ENCODE measurements at places on chromosomes 7 and 10.

DNA sequence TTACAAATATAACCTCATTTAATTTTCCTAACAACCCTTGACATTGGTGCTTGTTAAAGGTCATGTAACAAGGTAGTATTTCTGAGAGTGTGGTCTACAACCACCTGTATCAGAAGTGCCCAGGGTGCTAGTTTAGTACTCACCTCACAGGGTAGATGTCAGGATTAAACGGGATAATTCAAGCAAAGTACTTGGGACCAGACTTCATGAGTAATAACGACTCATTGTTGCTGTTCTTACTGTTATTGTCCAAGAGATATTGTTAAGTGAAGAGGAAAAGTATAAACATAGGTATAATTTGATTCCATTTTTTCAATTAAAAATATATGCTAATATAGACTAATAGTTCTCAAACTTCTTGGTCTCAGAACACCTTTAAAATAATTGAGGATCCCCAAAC, 179.3 kb downstream of the WNT2 start:
- DNase-seq: no peak

DNA sequence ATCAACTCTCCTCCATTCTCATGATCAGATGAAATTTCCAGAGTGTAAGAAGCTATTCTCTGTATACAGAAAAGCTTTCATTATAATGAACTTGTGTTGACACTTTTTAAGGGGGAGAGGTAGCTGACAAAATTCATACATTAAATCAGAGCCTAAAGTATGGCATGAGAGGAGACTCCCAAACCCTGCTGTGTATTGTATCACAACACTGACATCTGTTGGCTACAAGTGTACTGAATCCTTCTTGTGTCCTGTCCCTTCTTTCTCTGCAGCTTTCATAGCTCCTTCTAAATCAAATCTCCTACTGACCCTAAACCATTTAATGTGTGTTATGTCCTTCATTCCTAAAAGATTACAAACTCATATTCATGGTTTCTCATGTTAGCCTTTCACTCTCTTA, 70.9 kb downstream of the GCC1 start:
- no peak for DNase-seq

DNA sequence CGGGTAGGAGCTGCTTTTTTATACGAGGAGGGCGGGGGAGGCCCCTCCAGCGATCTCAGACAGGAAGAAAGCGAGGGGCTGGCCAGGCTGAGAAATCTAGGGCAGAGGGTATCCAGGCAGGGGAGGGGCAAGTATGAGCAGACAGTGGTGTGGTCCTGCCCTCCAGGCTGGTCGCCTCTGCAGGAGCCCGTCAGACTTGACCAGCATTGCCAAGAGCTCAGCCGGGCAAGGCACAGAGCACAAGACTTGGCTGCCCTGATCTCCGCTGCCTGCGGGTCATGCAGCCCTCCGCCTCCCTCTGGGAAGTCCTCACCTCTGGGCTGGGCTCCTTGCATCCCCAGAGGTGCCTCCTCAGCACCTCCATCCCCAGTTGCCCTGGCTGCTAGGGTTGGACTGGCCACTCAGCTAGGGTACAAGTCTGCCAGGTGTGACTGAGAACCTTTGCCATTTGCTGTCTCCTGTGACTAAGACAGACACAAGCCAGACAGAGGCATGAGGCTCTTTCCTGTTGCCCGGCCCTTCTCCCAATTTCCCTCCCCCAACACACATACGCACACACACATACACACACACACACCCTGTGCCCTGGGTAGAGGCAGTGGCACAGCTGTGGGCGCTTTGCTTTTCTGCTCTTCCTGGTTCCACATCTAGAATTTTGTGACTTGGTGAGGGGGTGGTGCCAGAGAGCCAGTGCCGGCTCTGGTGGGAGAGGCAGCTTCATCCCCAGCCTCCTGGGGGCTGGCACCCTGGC, 59.1 kb upstream of the PPIF start:
- DNase-seq: no peak

DNA sequence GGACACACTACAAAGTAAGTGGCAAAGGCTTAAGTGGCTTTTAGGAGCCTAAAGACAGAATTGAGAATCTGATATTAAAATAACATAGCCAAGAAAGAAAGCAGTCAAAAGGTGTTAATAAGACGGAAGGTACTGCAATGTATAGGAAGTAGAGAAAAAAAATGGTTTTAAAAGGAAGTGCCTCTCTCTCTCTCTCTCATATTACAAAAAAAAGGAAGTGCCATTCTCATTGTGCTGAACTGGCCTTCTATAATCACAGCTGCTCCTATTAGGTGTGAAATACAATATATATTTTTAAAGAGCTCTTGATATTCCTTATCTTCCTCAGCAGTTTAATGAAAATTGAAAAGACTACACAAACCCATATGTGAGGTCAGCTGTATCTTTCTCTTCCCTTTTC, 199.4 kb upstream of the NPVF start:
- DNase-seq: no peak

GRCh38 chr7:8176370-8177081, 85.4 kb downstream of the ICA1 start:
- DNase-seq: no peak

DNA sequence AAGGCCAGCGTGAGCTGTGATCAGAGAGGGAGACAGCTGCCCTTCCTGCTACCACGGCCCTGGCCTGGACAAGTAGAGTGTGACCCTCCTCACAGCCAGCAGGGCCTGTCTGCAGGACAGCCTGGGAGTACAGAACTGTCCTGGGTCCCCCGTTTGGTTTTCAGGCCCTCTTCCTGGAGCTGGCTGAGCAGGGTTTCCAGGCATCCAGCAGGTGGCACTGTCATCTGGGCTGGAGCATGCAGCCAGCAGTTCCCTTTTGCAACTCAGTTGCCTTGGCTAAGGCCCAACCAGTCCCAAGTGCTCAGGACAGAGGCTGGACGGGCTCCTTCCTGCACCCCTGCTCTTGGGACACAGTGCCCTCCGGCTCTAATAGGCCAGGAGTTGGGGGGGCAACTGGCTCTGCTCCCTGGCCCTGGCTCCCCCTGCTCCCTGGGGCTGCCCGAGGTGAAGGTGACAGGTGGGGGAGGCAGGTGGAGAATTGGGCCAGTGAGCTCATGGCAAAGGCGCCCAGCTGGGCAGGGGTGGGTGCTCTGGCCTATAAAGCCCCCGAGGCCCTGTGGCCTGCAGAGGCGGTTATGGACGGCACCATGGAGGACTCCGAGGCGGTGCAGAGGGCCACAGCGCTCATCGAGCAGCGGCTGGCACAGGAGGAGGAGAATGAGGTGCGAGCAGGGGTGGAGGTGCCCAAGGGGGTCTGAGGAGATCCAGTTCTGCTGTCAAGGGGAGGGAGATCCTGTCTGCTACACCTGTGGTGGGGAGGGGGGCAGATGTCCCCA, at the start of gene ANKRD2:
ANKRD2 (plus strand) TSS at position 566 of the 776 bp plus-strand sequence; CDS start at position 576, 10 bp downstream.
- no peak for DNase-seq

GRCh38 chr7:92641921-92642511, 51.8 kb upstream of the FAM133B start:
- DNase-seq: no peak

DNA sequence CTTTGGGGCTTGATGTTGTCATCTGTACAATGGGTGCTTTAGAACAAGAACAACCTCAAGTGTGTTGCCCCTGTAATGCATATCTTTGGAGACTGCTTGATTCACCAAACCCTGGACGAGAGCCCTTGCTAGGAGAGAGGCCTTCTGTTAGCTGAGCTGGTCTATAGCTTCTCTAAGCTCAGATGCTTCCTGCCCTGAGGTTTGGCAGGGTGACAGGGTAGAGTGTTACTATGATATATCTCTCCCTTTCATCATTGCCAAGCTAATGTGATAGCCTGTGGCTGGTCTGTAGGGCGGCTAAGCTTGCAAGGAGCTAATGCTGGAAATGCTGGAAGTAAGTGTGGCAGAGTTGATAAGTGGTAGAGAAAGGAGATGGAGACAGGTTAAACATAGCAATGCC, 364.1 kb downstream of the RPS24 start:
- DNase-seq: no peak

Data from NCI-H526 (cell line).